Cerebellar nuclear complex (tissue), 1 donor: ENCODE measurements at places on chromosomes 11 and 22.

DNA sequence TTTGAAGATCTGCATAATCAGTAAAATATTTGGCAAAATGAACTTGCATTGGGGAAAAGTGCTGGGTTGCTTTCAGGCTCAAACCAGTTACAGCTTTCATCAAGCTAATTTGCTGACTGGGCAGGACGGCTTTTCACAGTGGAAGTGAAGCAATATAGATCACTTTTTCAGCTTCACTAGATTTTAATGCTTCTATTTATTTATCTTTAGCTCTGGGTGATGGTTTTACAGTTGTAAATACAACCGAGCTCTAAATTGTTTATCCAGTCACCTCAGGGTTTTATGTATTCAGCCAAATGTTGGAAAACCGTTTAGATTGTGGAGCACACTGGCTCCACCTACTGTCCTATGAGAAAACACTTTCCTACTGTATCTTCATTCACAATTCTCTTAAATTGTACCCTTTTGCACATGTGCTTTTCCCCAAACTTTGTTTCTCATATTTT lies 58.2 kb downstream of the ACER3 start:
- peak; percentile 13 for DNase-seq

DNA sequence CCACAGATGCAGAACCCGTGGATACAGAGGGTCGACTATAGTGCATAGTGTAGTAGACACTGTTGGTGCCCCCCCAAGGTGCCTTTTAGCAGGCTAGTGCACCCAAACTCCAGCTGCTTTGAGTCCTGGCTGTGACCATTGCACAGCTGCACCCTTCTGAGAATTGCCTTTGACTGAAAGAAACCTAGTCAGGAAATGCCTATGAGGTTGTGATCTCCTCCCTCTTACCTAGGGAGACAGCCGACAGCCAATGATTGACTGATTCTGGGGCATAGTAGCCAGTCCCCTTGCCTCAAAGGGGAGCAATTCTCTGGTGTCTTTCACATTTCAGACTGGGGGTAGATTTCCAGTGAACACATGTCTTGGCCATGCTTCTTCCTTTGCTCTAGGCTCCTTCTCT lies 74.2 kb downstream of the DCDC1 start:
- no peak for DNase-seq

GRCh38 chr11:64989416-64989815 lies 7.4 kb downstream of the BATF2 start:
- DNase-seq: no peak

DNA sequence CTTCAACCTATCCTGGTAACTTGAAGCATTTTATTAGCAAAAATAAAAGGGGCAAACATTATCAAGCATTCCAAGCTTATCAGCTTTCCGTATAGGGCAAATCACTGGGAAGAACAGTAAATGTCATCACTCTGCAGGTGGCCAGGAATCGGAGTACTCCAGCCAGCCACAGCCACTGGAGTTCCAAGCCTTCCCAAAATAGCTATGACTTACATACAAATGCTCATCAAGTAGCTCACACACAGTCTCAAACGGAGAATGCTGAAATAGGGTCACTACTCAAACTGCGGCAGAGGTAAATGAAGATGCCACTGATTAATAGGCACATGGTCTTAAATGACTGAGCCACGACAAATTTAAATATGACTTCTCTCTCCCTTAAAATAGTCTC lies 2.1 kb downstream of the USP28 start:
- DNase-seq: peak; percentile 73

GRCh38 chr11:45983471-45983845 lies 61.0 kb downstream of the LARGE2 start:
- peak; percentile 40 for DNase-seq

GRCh38 chr11:72850832-72851231 lies 36.6 kb downstream of the ATG16L2 start:
- no peak for DNase-seq

- no peak for DNase-seq
Observed at GRCh38 chr11:72815110-72815618, 953 bp downstream of the ATG16L2 start.

GRCh38 chr11:75160220-75160757 lies 9.4 kb downstream of the SLCO2B1 start:
- no peak for DNase-seq

GRCh38 chr11:1071571-1072115 lies 3.0 kb upstream of the MUC2 start:
- no peak for DNase-seq

DNA sequence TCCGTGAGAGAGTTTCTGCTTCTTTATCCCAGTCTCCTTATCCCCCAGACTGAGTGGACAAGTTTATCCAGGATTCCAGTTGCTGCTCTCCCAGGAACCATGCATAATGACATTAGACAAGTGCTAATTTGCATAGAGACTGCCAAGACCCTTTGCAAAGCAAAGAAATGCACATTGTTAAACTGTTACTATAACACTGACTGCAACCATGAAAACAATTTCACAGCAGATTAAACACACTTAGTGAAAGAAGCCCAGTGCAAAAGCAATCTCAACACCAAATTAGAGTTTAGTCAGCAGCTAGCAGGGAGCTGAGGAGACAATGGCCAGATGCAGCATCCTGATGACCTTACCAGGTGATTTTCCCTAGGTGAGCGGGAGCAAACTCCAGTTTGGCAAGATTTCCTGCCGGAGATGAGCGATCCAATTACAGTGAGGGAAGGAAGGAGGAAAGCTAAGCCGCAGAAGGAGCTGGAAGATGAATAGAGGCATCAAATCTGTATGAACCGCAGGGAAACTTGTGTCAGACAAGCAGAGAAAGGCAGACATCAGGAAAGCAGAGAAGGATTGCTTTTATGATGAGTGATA lies 273.8 kb upstream of the B3GAT1 start:
- no peak for DNase-seq

DNA sequence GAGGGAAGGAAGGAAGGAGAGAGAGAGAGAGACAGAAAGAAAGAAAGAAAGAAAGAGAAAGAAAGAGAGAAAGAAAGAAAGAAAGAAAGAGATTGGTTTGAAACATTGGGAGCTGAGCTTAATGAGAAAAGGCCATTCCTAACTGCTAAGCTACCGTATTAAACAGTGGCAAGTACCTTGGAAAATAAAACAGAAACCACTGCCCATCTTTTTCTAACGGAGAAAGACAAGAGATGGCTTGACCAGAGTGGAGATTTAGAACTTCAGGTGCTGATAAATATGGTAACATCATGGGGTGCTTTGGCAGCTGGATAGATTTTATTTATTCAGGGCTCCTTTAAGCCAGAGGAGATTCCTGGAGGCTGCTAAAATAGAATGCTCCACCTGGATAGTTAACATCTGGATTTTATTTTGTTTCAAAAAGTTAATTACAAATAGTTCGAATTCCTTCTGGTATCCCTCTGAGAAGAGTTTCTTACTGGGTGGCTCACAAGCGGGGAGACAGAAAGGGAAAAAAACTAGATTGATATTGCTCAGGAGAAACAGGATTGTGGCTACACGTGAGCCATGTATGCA lies 12.9 kb downstream of the TIMP3 start:
- no peak for DNase-seq

- no peak for DNase-seq
Observed at GRCh38 chr11:19013181-19013857, 47.2 kb downstream of the MRGPRX2 start.

- DNase-seq: no peak
Observed at GRCh38 chr22:29026579-29026978, 35.1 kb downstream of the C22orf31 start.

DNA sequence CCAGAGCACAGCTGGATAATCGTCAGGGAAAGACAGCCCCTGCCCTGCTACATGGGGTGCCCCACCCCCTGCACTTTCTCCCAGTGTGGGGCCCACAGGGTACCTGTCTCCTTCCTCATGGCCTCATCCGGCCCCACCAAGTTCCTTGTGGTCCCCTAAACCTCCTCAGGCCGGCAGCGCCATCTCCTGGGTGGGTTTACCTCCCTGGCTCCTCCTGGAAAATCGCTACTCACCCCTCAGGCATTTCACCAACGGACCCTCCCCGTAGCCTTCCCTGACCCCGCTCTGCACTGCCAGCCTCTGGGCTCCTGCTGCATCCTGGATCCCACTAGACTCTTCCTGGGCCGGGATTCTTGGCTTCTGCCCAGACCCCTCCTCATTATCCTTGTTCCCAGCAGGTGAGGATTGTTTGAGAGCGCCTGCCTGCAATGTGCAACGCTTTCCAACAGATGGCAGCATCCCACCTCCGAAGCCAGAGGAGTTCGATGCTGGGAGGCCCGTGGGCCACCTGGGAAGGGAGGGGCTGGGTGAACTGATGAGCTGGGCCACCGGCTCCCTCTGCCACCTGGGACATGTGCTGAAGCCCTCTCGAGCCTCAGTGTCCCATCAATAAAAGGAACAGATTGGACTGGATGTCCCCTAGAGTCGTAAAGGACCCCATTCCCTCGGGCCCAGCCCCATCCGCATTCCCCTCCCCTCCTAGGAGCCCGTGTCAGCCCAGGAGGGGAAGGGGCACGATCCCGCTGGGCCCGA lies 44.2 kb upstream of the TTLL12 start:
- peak; percentile 15 for DNase-seq

GRCh38 chr11:10955616-10956015 lies 97.8 kb upstream of the ZBED5 start:
- DNase-seq: no peak

DNA sequence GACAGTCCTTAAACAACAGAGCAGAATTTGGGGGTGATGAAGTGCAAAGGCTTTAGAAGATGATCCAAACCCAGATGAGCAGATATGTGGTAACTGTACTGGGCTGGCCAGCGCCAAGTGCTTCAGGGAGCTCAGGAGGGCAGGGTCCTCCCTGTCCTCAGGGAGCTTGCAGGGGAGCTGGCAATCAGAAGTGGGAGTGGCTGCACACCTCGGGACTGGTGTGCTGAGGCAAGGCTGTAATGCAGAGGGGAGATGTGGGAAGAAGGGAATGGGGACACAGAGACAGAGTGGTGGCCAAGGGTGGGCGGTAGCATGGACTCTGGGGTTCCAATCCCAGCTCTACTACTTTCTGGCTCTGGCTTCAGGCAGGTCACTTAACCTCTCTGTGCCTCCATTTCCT lies 235.6 kb upstream of the NCAM1 start:
- DNase-seq: no peak

DNA sequence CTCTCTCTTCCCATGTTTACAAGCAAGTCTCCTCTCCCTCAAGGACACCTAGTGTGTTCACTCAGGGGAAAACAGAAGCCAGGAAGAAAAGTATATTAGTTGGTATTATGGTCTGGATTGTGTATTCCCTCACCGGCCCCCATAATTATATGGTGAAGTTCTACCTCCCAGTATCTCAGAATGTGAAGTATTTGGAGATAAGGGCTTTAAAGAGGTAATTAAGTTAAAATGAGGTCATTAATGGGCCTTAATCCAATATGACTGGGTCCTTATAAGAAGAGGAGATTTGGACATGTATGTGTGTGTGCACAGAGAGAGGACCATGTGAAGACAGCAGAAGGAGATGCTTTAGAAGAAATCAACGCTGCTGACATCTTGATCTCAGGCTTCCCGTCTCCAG lies 26.5 kb upstream of the THY1 start:
- no peak for DNase-seq

DNA sequence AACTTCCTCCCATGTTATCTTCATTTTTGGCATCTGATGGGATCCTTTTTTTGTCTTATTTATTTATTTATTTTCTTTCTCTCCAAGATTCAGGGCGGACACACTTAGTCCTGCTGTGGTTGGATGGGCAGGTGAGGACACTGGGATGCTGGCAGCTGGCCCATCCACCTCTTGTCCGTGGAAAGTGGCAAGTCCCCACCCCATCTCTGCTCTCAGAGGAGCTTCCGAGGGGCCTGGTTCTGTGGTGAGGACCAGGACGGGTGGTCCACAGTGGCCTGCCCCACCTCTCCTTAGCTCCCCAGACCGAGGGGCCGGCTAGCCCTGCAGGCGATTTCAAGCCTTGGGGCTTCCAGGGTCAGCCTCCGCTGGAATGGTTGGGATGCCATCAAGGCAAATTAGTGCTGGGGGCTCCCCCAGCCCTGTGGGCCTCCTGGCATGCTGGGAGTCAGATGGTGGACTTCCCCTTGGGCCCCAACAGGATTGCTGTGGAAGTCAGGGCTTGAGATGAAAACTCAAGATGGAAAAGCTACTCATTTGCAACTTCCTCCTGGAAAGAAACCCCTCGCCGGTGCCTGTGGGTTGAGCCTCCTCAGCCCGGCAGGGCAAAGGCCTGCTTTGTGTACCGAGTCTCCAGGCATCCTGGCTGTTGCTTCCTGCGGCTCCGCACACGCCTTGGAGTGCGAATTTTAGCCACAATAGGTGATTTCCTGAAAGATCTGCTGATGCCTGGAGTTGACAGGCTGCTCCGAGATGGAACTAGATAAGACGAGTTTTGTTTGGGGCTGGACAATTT lies 31.2 kb upstream of the LINC01488 start:
- DNase-seq: no peak

DNA sequence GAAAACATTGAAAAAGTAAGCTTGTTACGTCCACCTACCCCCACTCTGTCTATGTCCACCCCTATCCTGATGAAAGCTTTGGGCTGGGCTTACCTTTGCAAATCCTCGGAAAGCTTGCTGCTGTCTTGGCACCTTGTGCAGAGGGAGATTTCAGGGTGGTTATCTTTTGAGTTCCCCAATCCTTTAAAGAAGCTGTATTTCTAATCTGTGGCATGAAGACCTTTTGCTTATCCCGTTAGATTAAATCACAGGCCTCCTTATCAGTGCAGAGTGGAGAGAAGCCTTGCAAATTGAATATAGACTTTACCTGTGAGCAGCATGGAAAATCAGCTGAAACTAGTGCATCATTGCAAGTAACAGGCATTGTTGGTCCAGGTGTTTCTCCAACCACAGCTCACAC lies 580.6 kb upstream of the ANO5 start:
- DNase-seq: no peak

GRCh38 chr11:3745161-3745560 lies 52.2 kb downstream of the NUP98 start:
- no peak for DNase-seq

- DNase-seq: no peak
Observed at GRCh38 chr22:22139364-22139763, 105.2 kb upstream of the VPREB1 start.

- no peak for DNase-seq
Observed at GRCh38 chr11:100914415-100915110, 215.1 kb downstream of the PGR start.

- no peak for DNase-seq
Observed at GRCh38 chr11:116232364-116232828, 540.4 kb downstream of the BUD13 start.

DNA sequence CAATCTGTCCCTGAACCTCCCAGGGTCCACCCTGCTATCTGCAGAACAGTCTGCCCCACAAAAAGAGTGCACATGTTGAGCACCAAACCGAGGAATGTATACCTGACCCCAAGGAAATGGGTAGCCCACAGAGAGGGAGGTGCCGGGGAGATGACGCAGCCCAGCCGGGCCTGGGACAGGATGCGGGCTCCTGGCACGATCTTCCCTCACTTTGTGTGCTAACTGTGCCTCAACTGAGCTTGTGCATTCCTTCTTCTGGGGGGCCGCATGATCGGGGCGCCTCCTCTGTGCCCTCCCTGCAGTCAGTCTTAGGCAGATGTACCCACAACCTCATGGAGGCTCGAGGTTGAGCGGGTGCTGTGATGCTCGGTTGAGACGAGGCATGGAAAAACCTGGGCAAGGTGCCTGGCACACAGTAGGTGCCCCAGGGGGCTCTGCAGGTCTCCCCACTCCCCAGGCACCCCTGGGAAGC lies 2.4 kb downstream of the GAS2L1 start:
- DNase-seq: no peak
